ENCODE measurements at places on chromosomes 7 and 10.

- DNase-seq: no peak
These were observed 143.5 kb downstream of the PIP4K2A start for GRCh38 chr10:22570733-22571430.

DNA sequence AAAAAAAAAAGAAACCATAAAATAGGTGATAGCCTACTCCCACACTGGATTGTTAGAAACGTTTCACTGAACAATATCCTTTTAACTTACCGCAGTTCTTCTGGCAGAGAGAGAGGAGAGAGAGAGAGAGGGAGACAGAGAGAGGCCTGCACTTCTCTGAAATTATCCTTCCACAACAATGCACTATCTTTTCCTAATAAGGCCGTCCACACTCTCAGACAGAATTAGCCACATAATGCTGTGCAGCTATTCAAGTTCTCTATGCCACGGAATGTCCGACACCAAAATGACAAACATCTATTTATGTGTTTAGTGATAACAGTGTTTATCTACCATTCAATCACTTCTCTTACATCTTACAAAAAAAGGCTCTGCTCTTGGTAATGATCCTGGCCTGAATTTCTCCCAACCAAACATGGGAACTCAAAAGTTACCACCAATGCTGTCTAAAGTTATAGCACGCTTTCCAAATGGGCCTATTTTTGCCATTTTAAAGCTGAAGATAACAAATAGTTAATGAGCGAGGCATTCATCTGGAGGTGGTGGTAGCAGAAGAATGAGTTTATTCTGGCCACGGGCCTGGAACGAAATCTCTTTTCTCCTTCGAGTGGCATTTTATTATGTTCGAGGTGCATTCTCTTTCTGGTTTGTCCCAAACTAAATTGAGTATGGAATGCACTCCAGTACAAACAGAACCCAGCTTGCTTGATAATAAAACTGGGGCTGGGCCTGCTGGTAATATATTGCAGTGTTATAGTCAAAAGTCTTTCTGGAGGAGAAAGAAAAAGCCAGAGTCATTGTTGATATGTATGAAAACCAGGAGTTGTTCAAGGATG, 160.2 kb upstream of the SVIL start:
- no peak for DNase-seq

DNA sequence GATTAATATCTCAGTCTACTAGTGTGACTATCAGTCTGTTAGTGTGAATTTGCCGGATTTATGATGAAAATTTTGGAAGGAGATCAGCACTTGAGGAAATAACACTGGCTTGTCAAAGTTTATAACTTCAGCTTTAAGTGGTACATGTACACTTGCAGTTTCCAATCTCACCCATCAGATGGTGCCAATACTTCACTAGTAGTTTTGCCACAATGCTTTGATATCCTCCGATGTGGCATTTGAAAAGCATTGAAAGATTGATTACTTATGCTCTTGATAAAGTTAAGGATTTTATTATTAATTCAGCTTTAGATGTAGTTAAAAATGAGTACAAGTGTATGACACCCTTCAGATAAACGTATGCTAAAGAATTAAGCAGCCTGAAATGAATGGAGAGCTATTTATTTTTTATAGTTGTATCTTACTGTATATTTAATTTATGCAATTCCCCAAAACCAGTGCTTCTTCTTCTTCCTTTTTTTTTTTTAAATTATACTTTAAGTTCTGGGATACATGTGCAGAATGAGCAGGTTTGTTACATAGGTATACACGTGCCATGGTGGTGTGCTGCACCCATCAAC, 98.2 kb downstream of the ANLN start:
- DNase-seq: peak; percentile 49

DNA sequence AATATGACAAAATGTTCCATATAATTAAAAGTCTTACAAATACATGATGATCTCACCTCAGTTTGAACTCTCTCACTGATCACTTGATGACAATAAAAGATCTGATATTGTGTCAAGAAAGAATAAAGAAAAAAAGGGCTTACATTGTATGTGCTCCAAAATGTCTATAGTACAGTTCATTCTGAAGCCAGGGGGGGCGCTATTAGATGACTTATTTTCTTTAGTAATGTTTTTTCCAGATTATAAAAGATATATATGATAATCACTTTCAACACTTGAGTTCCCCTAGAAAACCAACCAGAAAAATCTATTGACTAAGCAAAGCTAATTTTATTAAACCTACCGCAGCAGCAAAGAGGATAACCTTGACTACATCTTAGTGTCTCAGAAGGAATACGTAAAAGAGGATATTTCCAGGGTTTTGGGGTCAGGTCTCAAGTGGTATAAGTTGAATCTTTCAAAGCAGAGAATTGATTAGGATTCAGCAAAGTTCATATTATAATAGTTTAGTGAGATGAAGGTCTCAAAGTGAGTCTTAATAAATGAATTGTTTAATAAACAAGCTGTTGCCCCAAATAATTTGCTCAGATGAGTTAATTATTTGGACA, 55.8 kb downstream of the PTN start:
- no peak for DNase-seq

GRCh38 chr7:2100278-2101208, 132.2 kb downstream of the MAD1L1 start:
- no peak for DNase-seq

DNA sequence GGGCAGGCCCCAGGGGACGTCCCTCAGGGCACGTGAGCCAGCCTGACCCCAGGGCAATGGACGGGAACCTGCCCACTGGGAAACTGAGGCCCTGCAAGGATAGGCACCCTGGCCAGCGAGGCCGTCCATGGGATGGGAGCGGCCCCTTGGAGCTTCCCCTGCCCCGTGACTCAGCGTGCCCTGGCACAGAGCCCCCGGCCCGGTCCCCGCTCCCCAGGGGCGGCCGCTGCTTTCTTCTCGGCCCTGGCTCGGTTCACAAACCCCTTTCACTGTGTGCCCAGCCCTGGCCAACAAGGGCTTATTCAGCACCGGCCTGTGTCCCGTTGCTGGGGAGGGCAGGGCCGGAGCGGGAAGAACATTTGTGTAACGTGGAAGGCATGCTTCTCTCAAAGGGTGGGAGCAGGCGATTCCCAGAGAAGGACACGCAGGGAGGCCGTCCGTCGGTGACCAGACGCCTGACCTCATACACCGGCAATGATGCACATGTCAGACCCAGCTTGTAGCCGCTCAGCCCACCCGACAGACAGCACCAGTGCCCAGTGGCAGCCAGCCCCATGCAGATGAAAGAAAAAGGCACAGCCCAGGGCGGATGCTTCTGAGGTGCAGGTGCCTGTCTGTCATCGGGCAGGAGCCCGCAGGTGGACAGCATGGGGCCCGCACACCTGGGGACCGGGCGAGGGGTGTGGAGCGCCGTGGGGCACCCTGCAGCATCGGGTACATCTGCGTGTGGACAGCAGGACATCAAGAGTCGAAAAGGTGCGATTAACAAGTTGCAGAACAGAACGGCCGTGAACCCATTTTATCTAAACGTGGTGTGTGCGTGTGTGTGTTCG, 94.5 kb downstream of the PDGFA start:
- no peak for DNase-seq

GRCh38 chr10:100654782-100655325, 90.5 kb upstream of the PAX2 start:
- no peak for DNase-seq

DNA sequence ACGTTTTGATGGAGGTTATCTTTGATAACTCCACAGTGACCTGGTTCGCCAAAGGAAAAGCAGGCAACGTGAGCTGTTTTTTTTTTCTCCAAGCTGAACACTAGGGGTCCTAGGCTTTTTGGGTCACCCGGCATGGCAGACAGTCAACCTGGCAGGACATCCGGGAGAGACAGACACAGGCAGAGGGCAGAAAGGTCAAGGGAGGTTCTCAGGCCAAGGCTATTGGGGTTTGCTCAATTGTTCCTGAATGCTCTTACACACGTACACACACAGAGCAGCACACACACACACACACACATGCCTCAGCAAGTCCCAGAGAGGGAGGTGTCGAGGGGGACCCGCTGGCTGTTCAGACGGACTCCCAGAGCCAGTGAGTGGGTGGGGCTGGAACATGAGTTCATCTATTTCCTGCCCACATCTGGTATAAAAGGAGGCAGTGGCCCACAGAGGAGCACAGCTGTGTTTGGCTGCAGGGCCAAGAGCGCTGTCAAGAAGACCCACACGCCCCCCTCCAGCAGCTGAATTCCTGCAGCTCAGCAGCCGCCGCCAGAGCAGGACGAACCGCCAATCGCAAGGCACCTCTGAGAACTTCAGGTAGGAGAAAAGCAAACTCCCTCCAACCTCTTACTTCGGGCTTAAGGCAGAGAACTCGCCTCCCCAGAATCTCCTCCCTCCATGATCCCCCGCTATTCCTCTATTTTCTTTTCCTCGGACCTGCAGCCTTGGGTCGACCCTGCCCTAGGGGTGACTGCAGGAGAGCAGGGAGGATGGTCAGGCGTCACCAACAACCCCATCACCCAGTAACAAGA, at the start of gene SERPINE1:
TSS of gene SERPINE1 (plus strand) at position 454 of the 809 bp plus-strand sequence. CDS start 1,290 bp downstream, outside the sequence.
- DNase-seq: peak; percentile 30

DNA sequence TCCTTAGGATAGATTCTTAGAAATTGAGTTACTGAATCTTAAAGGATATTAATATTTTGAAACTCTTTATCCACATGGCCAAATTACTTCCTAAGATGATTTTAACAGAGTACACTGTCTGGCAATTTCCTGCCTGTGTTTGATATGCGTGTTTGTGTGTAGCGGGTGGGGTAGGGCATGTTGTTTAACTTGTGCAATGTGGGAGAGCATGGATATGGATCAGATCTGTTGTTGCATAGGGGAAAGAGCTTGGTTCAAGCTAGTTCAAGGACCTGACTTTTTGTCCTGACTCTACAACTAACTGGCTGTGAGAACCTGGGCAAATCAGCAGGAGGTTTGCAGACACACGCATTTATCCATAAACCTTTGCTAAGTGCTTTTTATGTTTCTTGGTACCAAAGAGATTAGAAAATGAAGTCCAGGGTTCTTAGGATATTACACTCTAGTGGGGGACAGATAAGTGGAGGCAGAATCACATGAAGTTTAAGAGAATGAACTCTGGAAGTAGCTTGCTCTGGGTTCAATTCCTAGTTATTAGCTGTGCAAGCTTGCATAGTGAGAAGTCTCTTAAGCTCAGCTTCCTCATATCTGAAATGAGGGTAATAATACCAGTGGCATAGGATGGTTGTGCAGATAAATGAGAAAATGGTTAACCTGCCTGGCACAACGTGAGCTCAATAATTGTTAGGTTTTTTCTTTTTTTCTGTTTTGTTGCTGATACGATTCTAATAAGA, 96.3 kb upstream of the PRR15 start:
- no peak for DNase-seq

DNA sequence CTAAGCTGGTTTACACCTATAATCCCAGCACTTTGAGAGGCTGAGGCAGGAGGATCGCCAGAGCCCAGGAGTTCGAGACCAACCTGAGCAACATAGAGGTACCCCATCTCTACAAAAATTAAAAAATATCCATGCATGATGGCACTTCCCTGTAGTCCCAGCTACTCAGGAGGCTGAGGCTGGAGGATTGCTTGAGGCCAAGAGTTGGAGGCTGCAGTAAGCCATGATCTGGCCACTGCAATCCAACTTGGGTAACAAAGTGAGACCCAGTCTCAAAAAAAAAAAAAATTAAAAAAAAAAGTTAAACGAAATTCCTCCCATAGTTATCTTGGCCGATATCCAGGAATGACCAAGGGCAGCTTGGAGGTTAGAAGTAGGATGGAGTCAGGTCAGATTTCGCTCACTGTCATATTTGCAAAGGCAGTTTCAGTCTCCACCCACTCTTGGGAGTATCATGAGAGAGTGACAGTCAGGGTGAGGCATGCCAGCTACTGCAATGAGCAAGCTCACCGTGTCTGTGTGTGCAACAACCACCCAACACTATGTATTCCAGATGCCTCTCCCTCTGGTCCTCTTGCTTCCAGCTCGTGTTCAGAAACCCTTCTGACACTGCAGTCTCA, 6.0 kb upstream of the ZDHHC4 start:
- DNase-seq: no peak

- no peak for DNase-seq
These were observed 133.7 kb downstream of the SLC25A13 start for GRCh38 chr7:96188174-96188581.

DNA sequence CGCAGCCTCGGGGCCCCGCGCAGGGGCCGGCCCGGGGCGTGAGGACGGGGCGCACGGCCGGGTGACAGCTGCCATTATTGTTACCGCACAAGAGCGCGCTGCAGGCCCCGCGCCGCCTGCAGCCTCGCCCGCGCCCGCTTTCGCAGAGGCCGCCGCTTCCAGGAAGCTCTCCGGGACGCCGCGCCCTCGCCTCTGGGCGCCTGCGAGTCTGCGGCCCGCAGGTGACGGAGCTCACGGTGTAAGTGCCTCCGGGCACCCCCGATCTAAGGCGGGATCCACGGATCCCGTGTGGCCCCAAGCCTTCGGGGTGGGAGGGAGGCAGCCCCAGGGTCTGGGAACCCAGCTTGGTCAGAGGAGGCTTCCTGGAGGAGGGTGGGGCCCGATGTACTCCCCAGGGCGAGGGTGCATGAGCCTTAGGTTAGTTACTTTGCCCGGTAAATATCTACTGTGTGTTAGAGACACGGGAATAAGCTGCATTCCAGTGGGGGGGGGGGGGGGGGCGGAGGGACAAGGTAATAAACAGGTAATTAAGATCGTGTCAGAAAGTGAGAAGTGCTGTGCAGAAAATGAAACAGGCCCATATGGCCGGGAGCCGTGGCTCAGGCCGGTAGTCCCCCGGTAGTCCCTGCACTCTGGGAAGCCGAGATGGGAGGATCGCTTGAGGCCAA, 638 bp downstream of the IQCE start:
- no peak for DNase-seq

DNA sequence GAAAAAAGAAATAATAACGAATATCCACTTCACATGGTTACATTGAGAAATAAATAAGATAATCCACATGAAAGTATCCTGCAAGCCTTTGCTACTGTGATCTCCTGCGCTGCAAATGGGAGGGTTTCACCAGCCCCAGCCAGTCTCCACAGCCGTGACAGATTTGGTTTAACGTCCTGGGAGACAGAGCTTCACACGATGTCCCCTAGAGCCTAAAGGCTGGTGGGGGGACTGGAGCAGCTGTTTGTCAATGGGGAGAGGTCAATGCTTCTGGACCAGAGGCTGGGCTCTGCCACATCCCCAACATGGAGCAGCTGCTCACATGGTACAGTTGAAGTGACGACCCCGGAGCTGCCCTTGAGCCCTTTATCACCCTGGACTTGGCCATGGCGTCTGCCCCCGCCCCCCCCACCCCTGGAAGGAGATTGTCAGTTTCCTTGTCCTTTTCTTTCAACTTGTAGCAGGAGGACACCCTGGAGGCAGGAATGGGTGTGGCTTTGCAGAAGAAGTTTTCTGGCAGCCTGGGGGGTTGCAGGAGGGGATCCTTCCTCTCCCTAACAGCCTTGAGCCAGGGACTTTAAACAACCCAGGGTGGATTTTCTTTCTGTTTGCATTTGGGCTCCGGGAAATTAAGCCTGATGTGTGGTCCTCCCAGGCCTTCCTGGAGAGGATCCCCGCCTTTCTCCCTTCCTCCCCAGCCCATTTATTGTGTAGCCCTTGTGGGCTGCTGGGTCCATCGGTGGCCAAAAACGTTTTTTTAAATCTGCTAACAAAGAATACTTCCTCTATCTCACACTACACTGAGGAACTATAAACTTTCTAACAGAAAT, 37.0 kb upstream of the MXI1 start:
- no peak for DNase-seq

- DNase-seq: no peak
These were observed 69.4 kb downstream of the MCMBP start for GRCh38 chr10:119803264-119803663.

GRCh38 chr10:124745673-124746072, 1.5 kb upstream of the FAM53B start:
- peak; percentile 19 for DNase-seq

Measured in DMS 273 treated with DMSO at 0.1 percent for 48 hours (cell line).